RKO (cell line): ENCODE measurements at places on chromosomes 7 and 10.

DNA sequence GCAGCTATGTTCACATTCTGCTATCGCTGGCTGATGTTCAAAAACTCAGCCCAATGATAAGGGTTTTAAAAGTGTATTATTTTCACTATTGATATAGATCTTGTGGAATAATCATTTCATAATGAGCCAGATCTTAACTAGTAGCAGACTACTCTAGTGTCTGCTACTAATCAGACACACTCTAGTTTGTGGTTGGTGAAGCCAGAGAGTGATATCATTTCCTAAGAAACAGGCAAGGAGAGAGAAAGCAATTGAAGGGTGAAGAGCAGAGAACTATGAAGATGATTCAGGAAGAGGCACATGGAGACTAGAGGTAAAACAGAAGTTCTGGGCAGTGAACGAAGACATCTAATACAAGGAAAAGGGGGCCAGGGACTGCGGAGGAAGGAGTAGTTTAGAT is 58.2 kb upstream of the BET1 start:
- DNase-seq = no peak

GRCh38 chr7:7157177-7157886 is 25.0 kb upstream of the C1GALT1 start:
- DNase-seq = no peak

- DNase-seq = no peak
Observed at GRCh38 chr10:84525120-84525806, 196.9 kb downstream of the CCSER2 start.

DNA sequence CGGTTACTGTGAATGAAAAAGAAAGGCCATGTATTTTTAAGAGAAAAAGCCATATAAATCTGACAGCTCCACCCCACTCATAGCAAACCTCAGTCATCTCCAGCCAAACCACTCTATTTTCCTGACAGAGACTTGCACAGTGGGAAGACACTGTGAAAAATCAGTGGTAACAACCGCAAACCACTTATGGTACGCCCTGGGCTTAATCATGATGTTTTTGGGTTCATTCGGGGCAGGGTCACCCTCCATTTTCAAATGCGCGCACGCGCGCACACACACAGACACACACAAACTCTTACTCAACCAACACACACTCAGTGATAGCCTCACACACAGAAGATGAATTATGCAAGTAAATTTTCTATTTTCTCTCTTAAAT is 82.1 kb upstream of the HPS1 start:
- no peak for DNase-seq

- peak; percentile 59 for DNase-seq
Observed at GRCh38 chr10:104441329-104442000, 87.8 kb downstream of the CFAP58 start.

DNA sequence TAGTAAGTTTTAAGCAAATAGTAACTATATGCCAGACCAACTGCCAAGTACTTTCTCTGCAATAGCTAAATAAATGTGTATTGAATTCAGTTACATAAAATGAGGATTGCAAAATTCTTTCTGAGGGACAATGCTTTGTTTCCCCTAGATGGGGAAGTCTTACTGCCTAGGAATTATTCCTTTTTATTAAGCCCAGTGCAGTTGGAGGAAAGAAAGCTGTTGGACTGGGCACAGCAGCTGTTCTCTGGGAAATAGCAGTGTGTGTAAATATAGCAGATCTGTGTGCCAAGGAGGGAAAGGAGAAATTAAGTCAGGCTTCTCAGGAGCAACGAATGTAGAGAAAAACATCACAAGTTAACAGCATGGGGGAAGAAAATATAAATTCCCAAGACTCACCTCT is 77.1 kb downstream of the SEC23IP start:
- no peak for DNase-seq

- DNase-seq = no peak
Observed at GRCh38 chr7:36630112-36630650, 94.1 kb downstream of the AOAH start.

GRCh38 chr7:22470981-22471380 is 29.0 kb downstream of the STEAP1B start:
- DNase-seq = no peak

- DNase-seq = no peak
Observed at GRCh38 chr7:120521761-120522737, 249.1 kb downstream of the KCND2 start.

- DNase-seq = no peak
Observed at GRCh38 chr7:101166909-101167644, 1.7 kb upstream of the VGF start.

- no peak for DNase-seq
Observed at GRCh38 chr7:600149-601035, 80.7 kb upstream of the PDGFA start.

DNA sequence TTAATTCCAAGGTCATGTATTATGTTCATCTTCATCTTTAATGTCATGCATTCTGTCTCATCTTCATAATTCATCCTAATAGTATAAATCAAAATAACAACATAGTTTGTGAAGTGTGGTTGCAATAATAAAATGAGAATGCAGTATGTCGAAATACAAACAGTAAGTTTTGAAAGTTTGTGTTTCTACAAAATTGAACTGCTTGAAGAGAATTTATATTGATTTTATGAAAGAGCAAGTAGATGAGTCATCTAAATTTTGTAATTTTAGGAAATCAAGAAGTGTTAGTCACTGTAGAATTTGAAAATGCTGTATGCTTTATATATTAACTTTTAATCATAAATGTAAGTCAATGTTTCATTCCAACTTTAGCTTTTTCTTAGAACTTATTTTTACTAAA is 190.5 kb upstream of the PPP1R3A start:
- DNase-seq = no peak

DNA sequence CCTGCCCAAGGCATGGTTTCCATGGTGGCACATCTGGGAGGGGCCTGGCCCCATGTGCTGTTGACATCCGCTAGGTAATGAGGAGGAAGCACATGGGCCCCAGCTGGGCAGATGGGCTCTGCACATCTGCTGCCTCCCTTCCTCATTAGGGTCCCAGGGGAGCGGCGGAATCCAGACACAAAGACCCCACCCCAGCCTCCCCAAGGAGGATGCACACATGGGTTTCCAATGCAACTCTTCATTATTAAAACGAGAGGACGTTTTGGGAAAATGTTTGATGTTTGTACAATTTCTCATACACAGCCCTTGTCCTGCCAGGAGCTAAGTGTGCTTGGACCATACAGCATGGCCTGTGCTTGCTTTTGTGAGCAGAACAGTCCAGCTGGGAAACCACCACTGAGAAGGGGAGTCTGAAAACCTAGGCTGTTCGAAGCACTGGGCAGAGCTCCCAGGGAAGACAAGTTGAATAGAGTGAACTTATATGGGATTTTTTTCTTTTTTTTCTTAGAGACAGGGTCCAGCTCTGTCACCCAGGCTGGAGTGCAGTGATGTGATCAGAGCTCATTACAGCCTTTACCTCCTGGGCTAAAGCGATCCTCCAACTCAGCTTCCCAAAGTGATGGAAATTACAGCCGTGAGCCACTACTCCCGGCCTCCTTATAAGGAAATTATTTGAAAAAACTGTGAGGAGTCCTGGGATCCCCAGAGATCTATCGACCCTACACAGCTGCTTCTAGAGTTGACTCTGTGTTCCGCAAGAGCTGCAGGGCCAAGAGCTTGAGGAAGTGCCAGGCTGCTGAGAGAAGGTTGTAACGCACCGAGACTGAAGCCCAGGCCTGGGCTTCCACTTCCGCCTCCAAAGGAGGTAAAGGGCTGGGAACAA is 23.4 kb downstream of the FAM107B start:
- DNase-seq = no peak

DNA sequence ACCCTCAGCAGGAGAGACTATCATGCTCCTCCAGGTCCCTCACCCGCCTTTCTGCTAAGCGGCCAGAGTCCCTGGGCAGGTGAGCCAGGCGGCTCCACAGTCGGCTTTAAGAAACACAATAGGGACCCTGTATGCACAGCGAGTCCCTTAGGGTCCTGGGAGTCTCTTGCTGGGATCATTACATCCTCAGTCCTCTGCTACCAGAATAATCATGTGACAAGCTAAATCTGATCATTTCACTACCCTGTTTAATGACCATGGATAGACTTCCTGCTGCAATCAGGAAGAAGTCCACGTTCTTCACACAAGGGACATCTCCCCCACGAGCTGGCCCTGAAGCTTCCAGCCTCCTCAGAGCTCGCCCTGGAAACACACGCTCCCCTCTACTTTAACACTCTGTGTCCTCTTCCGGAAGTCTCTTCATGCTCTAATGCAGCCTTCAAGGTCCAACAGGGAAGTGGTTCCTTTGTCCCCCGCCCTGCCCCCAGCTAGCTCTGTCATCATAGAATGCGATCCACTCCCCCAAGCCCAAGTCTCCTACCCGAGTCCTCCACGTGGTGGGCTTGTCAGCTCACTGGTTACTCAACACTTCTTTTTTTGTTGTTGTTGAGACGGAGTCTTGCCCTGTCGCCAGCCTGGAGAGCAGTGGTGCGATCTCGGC is 101.5 kb downstream of the RNF216 start:
- DNase-seq = no peak

DNA sequence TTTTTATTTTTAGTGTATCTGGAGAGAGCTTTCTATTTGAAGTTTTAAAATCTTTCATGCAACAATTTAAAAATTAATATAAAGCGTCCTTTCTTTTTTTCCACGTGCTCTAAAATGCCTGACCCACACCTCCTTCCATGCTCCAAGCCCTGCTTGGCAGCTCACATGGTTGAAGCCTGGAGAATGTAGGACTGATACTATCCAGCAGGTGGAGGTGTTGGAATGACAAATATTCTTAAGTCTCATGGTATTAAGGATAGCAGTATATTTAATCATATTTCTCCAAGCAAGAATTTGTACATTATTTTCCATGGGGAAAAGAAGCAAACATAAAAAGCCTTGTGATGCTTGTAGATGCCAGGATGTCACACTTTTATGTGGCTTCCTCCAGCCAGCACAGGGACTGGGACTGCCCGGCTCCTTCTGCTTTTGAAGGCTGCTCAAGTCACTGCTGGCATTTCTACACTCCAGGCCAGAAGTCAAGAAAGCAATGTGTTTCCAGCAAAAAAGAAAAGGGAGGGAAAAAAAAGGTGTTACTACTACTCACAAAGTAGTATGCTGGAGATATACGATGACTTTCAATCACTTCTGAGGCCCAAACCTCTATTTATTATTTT is 49.7 kb downstream of the BZW2 start:
- peak; percentile 32 for DNase-seq

DNA sequence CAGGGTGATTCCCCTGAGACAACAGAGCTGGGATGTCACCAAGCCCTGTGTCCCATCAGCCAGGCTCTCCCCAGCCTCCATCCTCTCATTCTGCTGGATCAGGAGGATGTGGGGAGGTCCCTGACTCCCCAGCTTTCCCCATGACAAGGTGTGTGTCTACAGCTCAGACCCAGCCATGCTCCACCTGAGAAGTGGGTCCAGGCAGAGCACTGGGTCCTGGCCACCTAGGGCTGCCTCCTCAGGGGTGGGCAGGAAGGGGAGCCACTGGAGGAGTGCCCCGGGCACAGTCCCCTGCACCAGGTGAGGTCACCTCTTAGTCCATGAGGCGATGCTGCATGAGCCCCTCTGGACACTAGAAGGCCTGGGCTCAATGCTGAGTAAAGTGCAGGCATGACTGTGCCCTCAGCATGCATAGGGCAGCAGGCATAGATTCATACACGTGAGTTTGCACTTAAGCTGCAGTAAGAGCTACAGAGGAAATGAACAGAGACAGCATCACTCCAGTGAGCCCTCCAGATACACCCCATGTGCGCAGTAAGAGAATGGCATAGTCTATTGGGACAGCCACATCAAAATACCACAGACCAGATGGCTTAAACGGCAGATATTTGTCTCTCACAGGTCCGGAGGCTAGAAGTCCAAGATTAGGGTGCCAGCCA is 48.3 kb downstream of the ALOX5 start:
- DNase-seq = no peak

DNA sequence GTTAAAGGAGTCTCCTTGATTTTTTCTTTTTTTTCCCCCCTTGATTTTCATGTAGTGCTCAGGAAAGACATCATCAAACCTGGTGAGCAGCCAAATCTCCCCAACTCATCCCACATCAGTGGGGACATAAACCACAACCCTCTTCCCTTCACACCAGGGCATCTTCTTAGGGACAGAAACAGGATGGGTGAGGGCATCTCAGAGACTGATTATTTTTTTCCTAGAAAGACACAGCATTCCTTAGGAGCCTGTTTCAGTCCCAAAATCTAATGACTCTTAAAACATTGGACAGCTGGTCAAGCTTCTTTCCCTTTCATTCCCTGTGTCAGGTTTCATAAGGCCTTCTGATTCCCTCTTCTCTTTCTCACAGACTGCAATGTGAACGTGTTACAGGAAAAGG is 31.5 kb upstream of the GSAP start:
- DNase-seq = no peak

GRCh38 chr7:50577569-50577968 is 12.4 kb upstream of the DDC start:
- DNase-seq = no peak

DNA sequence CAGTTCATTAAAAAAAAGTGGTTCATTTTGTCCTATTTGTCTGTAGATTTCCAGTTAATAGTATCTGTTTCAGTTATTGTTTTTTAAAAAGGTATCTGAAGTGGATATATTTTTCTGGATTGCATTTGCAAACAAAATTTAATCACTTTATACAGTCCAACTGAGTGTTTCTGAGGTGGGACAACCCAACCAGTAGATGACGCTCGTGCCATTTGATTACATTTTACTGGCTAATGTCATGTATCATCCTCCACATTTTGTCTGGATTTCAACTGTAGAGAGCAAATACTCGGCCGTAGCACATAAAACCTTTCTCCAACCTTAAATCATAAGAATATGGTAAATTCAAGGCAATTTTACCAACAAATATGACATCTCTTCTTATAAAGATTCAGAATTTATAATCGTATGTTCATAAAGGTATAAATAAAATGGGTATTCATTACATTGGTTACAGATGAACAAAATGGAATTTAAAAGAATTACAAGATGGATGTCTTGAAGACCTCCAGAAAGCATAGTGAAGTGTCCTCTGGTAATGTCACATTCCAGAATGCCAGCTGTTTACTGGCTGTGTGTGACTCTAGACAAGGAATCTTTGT is 789.0 kb downstream of the PHTF2 start:
- peak; percentile 56 for DNase-seq

DNA sequence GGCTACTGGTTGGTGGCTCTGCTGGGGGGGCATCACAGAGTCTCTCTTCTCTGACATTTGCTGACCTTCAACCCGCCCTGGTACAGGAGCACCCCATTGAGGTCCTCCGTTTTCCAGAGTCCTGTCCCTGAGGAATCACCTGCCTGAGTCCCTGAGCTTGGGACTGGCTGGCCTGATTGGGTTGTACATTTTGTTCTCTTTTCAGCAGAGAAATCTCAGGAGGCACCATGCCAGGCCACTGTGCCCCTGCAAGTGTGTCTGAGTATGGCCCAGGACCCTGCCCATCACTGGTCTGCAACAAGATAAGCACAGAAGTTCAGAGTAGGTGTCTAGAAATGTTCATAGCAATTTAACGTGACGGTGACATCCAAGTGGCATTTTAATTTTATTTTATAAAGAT is 131.2 kb downstream of the CUX1 start:
- DNase-seq = no peak
